AG04449 (cell line): ENCODE measurements at places on chromosomes 13 and 19.

- DNase-seq, result no peak
These were observed 687.2 kb upstream of the KLHL1 start for GRCh38 chr13:70795484-70795883.

DNA sequence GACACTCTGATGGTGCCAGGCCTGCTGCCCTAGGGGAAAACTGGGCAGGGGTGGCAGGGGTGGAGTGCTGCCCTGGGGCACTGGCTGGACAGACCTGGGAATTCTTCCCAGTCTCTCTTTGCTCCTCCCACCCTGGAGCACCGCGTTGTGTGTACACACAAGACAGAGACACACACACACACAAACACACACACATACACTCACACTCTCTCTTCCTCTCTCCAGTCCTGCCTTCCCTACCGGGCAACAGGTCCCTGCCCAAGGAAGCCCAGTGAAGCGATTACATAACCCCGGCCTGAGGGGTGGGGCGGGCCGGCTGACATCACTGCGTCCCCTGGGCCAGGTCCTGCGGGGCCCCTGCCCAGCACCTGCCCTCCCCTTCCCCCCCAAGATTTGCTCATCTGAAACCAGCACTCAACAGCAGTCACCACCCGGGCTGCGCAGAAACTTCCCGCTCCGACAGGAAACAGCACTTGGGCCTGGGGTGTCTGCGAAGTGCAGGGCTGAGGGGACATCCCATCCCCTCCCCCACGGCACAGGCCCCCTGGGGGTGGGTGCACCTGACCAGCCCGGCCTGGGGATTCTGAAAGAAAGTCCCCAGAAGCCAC lies 1.2 kb downstream of the MKNK2 start:
- no peak for DNase-seq

- no peak for DNase-seq
These were observed 188.9 kb upstream of the TSC22D1 start for GRCh38 chr13:44765001-44765471.

DNA sequence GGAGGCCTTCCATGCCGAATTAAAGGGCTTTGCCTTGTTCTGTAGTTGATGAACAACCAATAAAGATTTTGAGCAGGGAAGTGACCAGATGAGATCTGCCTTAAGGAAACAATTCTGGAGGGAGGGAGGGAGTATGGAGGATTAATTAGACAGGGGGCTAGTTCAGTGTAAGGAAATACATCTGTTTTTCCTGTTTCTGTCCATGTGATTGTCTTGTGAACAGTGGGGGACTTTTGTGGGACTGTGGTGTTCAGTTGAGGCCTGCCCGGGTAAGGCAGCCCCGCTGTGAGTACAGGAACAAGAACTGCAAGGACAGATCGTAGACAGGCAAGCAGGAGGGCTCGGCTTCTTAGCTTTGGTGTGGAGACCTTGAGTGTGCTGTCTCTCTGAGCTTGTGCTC lies 59.0 kb downstream of the DGKH start:
- DNase-seq, result no peak

DNA sequence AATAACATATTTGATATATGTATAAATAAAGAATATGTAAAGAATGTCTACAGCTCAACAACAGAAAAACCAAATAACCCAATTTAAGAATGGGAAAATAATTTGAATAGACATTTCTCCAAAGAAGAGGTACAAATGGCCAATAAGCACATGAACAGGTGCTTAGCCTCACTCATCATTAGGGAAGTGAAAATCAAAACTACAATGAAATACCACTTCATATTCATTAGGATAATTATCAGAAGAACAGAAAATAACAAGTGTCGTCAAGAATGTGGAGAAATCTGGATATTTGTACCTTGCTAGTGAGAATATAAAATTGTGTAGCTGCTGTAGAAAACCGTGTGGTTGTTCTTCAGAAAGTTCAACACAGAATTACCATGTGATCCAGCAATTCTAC lies 8.4 kb upstream of the SUPT20H start:
- DNase-seq, result no peak

GRCh38 chr13:23656637-23657371 lies 86.6 kb downstream of the TNFRSF19 start:
- no peak for DNase-seq

GRCh38 chr19:2355168-2356035 lies 4.7 kb upstream of the TMPRSS9 start:
- no peak for DNase-seq

GRCh38 chr13:49676581-49677298 lies 14.5 kb downstream of the EBPL start:
- no peak for DNase-seq

GRCh38 chr13:23639674-23640073 lies 69.5 kb downstream of the TNFRSF19 start:
- no peak for DNase-seq

- DNase-seq, result no peak
These were observed 7.0 kb downstream of the RCN3 start for GRCh38 chr19:49534632-49535385.

GRCh38 chr19:54916822-54917221 lies 10.9 kb downstream of the NCR1 start:
- no peak for DNase-seq
